ENCODE measurements at places on chromosomes 4 and X.

- no peak for DNase-seq
These were observed 11.9 kb downstream of the FSTL5 start for GRCh38 chr4:162151850-162152249.

DNA sequence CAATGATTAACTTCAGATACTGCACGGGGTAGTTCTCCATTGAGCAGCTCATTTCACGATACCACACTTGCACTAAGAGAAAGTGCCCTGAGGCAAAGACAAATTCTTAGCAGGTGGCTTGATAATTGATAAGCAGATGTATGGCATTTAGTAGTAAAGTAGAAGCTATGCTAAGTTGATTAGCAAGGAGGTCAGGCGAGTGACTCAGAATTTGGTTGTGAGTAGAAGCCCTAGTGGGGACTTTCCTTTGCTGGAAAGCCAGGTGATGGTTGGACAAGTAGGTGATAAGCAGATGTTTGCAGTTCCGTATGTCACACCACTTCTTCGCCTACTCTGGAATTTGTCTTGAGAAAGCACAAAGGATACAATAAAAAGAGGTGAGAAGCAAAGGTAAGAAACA lies 58.7 kb downstream of the TLL1 start:
- DNase-seq: no peak

DNA sequence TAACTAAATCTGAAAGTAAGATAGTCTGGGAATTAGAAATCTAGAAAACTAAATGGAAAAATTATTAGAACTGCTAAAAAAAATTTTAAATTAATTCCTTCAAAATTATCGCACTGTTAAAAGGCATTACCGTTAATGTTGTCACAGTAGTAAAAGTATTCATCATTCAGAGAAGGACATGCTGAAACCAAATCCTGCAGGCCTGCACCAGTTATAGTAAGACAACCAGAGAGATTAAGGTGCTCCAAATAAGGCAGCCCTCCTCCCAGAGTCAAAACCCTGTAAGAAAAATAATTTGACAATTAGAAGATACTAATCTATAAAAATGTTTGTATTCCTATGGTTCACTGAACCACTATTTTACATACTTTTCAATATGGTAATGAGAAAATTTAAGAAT lies 43.0 kb downstream of the FBXL5 start:
- DNase-seq: no peak

DNA sequence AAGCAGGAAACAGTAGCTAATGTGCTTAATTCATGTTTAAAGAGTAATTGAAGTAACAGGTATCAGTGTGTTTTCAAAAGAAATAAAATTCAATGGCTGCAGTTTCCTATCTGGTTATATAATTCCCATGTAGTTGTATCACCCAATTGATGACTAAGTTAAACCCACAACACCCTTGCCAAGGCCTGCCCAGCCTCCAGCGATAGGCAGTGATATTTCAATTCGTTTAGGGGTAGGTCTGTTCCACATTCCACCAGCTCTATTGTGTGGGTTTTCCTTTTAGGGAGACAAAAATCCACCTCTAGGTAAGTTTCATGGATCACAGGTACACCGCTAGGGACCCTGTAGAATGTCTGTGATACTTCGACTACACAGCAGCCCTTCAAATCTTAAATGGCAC lies 24.7 kb upstream of the MXRA5 start:
- no peak for DNase-seq

All from fibroblast of skin of abdomen (primary cell).